ENCODE measurements at places on chromosomes 6 and 20.

GRCh38 chr6:158409451-158409850 is 97.2 kb downstream of the TULP4 start:
- no peak for DNase-seq

- no peak for DNase-seq
Measured at GRCh38 chr6:37561361-37561760, 61.7 kb upstream of the CCDC167 start.

DNA sequence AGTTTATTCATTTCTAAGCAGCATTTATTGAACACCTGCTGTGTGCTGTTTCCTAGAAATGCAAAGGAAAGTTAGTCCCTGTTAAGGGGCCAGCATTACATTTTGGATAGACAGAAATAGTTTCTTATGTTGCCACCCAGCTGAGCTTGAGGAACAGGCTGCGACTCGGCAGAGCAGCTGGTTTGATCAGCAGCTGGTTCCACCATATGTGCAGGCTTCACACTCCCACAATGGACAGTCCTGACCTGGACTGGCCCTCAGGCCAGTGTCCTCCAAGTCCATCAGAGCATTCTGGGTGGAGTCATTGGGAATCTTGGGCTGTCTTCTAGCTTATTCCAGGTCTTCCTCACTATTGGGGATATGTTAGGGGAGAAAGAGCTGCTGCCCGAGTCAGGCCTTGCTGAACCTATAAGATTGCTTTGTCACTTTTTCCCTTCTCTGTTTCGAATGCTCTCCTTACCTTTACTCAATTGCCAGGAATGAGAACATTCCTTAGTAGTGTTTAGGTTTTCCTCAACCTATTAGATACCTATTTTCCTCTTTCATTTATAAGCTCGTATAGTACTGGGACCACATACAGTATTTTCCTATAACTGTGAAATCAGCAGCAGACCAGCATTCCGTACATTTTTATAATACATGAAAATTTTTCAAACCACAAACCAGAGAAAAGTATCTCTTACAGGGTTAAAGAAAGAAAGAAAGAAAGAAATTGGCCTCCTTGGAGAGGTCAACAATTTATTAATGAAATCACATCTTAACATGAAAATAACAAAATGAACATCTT is 203.0 kb downstream of the FARS2 start:
- DNase-seq = no peak

DNA sequence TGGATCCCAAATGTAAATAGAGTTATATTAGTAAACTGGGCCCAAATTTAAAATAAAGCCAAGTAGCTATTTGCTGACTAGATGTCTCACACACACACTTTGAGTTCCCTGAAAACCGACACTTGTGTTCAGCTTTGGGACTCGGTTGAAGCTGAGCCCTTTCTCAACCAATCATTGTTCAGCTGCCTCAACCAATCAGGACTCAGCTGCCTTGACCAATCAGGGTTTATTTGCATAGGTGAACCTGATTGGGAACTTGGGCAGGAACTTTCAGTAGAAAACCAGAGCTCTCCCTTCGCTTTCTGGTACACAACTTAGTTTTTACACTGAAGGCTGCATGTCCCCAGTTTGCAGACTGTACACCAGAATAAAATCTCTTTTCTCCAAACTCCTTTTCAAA is 301.7 kb downstream of the FOXA2 start:
- no peak for DNase-seq

DNA sequence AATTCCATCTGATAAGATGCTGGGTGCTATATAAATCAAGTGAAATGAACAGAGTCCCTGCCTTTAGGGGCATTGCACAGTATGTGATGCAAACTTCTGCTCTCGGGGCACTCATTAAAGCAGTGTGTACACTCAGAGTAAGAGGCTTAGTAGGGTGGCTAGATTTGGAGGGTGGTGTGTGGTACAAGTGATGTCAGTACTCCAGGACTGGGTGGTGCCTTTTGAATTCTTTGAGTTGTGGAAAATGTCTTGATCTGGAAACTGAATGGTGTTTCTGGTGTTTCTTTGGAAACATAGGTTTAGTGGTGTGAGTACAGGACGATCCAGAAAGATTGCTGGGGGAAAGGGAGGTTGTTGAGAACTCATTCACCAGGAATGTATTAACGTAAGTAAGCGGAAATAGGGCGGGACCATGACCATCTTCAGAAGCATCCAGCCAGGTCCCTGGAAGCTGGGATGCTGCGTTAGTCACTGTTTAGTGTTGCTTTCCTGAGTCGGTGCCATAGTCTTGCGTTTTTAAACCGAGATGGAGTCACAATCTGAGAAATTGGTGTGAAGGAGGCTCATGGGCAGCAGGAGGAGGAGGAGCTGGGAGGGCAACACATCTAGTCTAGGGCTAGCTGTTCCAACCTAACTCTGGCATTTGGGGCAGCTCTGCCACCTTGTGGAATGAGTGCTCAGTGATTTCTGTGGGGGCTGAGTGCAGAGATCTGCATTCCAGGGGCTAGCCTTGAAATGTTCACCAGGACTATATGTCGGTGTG is 70.3 kb downstream of the SCAND1 start:
- peak; percentile 57 for DNase-seq

- DNase-seq = no peak
Measured at GRCh38 chr6:31946370-31946885, 533 bp downstream of the CFB start.

- no peak for DNase-seq
Measured at GRCh38 chr6:98136333-98136732, 698.0 kb upstream of the POU3F2 start.

GRCh38 chr6:162644153-162644552 is 83.4 kb downstream of the PRKN start:
- DNase-seq = no peak
